Right atrium auricular region (tissue), 2 donors: ENCODE measurements at places on chromosomes 7 and 10.
A peak's percentile ranks its signal among the peaks of the same experiment; 100 is the strongest.

DNA sequence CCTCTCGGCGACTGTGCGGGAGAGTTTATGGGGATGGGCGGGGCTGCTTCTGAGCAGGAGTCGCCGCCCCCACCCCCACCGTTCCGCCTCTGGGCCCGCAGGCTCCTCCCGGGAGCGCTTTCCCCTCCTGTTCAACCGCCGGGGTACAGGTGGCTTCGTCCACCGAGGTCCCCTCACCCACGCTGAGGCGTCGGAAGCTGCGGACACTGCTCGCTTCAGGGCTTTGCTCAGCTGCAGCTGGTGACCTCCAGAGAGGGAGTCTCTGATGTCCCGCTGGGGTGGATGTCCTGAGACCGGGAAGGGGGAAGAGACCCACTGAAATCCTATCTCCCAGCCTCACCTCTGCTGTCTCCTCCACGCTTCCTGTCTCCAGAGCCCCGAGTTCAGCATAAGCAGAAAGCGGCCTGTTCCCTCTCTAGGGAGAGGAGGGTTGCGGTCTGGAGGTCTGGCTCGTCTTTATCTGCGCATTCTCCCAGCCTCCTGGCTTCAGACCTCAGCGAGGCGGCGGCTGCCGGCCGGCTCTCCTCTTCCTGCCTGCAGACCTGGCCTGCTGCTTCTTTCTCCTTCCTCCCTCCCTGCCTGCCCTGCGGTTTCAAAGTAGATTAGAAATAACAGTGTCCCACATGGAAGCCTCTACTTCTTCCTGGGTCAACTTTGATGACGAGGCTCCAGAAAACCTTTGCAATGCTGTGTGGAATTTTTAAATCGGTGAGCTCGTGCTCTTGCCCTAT lies 1.8 kb downstream of the CYP2E1 start:
- DNase-seq, result no peak

- DNase-seq, result no peak
Measured at GRCh38 chr10:112006831-112007230, 176.7 kb downstream of the GPAM start.

- DNase-seq, result no peak
Measured at GRCh38 chr10:43680035-43680434, 31.4 kb upstream of the ZNF32 start.

- no peak for DNase-seq
Measured at GRCh38 chr7:148473703-148474480, 116.7 kb upstream of the C7orf33 start.

GRCh38 chr7:105353752-105354328 lies 34.9 kb downstream of the SRPK2 start:
- peak; percentile 62 for DNase-seq

GRCh38 chr7:128387216-128388144 lies 22.3 kb downstream of the IMPDH1 start:
- DNase-seq, result peak; percentile 92

GRCh38 chr7:17186745-17187530 lies 111.5 kb upstream of the AHR start:
- DNase-seq, result no peak

- DNase-seq, result no peak
Measured at GRCh38 chr7:97439637-97440214, 292.2 kb upstream of the TAC1 start.

DNA sequence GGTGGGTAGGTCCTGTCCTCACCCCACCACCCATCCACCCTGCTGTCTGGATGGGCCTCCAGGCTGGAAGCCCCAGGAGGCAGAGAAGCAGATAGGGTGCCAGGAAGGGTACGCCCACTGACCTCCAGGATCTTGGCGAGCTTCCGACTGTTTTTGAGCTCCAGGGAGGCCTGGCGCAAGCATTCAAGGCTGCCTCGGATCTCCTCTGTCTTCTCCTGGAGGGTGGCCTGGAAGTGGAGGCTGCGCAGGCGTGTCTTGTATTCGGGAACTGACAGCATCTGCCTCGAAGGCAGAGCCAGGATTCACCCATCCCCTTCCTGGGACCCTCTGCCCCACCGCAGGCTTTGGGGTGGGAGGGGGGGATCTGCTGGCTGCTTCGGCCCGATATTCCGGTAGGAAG lies 48.4 kb downstream of the GRID2IP start:
- DNase-seq, result no peak

- DNase-seq, result no peak
Measured at GRCh38 chr10:78620985-78621799, 447.6 kb upstream of the ZMIZ1 start.

DNA sequence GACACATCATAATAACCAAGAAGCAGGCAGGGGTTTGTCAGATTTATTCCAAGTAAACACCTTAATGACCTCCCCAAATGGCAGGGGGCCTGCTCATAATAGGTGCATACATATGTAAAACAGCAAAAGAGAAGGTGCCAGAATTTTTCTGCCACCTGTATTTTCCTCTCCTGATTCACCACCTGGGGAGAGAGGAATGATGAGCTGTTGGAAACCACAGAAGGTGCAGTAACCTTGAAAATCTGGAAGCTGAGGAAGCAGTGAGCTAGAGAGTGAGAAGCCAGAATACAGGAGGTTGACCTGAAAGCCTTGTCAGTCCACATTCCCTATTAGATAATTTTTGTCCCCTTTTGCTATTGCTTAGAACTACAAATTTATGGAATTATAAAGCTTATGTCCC lies 46.2 kb upstream of the PDE1C start:
- no peak for DNase-seq

- DNase-seq, result no peak
Measured at GRCh38 chr7:140447841-140448240, 31.5 kb downstream of the MKRN1 start.
